ENCODE measurements at places on chromosomes 12 and 14.

DNA sequence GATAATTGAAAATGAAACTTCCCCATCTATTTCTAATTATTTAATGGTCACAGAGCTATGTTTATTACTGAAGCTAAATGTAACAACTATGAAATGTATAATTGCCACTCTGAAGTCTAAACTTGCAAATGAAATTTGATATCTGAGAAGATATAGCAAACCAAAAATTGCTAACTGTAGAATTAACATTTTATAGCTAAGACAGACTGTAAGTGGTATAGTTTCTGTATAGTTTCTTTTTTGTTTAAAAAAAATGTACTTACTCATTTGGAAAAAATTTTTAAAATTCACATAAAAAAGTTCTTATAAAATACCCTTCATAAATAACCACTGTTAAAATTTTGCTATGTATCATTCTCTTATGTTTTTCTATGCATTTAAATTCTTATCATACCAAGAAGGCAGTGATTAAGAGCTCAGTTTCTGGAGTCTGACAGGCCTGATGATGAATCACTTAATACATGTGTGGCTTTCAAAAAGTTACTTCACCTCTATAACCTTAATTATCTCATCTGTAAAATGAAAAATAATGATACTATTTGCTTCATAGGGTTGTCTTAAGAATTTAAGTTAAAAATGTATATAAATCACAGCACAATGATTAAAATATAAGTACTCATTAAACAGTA, 214.7 kb upstream of the GARIN2 start:
- no peak for DNase-seq

DNA sequence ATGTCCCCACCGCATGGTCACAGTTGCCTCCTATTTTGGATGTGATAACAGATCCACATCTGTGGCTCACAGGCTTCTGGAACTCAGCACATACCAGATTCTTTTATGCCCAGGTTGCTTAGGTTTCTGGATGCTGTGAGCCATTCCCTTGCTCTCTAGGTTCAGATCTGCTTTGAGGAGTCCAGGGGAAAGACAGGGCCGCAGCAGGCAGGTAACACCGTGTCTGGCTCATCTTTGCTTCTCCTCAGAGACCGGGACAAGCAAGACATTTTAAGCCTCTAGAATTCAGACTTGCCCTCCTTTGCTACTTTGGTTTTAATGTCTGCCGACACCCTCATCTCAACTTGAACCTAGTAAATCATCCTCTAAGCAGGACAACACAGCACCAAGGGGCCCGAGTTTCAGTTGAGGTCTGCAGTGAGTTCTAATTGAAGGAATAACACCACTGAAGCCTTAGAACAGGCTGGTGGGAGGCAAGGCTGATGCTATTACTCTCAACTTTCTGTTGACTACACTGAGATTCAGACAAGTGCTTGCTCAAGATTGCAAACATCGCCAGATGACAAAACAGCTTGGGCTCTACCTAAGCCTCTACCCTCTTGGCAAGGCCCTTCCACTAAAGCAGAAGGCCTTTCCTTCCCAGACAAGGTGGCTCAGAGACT, 55.3 kb downstream of the MDM2 start:
- DNase-seq: no peak

DNA sequence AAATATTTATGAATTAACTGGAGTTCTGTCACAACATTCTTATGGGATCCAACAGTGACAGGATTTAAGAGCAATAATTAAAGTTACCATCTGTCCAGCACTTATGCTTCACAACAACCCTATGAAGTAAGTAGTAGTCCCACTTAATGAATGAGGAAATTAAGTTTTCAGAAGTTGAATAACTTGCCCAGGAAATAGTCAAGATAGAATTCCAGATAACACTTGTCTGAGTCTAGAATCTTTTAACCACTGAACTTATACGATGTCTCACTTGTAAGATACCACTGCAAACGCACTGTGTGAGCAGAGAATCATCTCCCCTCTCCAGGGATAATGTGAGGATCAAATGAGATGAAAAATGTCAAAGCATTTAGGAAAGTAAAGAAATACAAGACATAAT, 3.3 kb upstream of the TTC9 start:
- no peak for DNase-seq

DNA sequence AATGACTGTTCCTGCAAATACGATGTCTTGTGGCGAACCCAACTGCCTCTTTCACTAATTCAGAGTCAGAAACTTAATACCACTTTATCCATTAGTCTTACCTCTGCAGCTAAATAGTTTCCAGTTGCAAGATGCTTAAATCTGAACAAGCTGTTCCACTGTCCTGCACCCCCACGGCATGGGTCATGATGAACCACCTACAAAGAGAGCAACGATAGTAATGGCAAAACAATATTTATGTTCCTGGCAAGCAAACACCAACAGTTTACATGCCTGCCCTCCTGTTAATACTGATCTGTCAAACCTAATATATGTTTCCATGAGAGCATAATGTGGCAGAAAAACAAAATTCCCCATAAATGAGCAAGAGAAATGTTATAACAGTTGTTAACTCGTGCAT, 121.9 kb downstream of the ITPR2 start:
- DNase-seq: no peak

GRCh38 chr14:63204407-63205043, at the start of gene RHOJ:
Gene RHOJ, plus strand, starts transcription at chr14:63204443. Its CDS starts 427 bp downstream, at chr14:63204870.
- DNase-seq: no peak

DNA sequence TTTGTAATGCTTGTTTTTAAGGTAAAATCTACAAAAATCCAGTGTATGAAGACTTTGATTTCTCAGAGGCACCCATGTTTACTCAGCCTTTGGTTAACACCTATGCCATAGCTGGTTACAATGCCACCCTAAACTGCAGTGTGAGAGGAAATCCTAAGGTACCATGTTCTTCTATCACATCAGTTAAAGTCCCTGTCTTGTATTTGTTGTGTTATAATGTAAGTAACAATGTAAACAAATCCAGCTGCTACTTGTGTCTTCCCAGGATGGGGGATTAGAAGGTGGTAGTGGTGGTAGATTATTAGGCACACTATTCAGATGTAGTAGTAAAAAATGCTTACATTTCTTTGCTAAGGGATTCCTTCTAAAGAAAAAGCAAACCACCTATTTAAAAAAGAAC, 19.4 kb upstream of the CHPT1 start:
- DNase-seq: no peak

GRCh38 chr12:53775478-53776145, 23.8 kb upstream of the CISTR start:
- no peak for DNase-seq

GRCh38 chr12:104242546-104243206, 27.1 kb downstream of the TXNRD1 start:
- no peak for DNase-seq

DNA sequence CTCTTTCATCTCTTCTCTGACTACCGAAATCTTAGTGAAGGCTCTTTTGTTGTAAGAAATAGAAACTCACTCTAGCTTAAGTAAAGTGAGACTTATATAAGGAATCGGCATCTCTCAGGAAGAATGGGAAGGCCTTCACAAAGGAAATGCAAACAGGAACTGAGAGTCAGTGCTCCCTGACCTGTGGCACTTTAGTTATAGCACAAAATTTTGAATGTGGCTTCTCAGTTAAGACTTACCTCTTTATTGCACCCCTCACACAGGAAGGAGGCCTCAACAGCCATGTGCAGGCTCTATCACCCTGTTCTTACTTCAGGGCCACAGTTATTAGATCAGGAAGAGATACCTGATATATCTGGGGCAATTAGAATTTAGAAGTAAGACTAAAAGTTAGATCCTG, 224.7 kb upstream of the EGLN3 start:
- DNase-seq: no peak

- no peak for DNase-seq
These were observed 20.0 kb downstream of the NFKBIA start for GRCh38 chr14:35384455-35385041.

DNA sequence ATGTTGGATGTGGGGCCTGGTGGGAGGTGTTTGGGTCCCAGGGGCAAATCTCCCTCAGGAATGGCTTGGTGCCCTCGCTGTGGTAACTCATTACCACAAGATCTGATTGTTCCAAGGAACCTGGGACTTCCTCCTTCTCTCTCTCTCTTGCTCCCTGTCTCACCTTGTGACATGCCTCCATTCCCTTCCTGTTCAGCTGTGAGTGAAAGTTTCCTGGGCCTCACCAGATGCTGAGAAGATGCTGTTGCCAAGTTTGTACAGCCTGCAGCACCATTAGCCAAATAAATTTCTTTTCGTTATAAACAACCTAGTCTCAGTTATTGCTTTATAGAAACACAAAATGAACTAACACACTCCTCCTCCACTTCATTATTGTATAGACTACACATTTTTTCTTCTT, 759.8 kb upstream of the MDGA2 start:
- DNase-seq: no peak

- DNase-seq: no peak
These were observed 40.1 kb upstream of the EPS8 start for GRCh38 chr12:15829255-15829654.

DNA sequence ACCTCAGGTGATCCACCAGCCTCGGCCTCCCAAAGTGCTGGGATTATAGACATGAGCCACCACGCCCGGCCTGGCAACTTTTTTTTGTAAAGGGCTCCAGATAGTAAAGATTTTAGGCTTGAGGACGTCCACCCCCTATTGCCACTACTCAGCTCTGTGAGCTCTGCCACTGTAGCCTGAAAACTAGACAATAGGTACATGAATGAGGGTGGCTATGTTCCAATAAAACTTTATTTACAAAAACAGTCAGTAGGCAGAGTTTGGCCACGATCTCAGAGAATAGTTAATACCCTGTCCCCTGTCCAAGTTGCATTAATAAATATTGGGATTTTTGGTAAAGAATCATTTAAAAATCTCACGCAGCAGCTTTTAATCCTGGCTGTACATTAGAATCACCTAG, 90.1 kb downstream of the FOXN4 start:
- no peak for DNase-seq

- DNase-seq: no peak
These were observed 158.7 kb downstream of the METTL25 start for GRCh38 chr12:82517027-82517426.

GRCh38 chr14:104559804-104560585, 19.6 kb upstream of the C14orf180 start:
- DNase-seq: no peak
